ENCODE measurements at places on chromosomes 1 and 21.

DNA sequence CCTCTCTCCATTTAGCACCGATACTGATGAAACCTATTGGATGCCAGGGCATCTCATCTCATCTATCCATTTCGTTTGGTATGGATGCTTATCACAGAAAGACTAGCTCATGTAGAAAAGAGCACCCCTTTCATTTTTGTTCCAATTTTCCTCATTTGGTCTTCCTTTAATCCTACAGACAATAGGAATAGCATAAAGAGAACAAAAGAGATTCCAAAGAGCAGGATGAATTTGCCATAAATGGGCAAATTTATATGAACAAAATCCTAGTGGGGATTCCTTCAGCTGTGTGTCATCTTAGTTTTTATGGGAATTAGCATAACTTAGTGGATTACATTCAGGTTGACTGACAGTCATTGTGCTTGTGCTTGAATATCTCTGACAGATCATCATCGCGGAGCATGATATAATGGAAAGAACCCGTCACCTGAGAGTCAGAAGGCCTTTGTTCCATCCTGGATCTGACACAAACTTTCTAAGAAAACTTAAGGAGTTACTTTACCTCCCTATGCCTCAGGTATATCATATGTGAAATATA lies 777.5 kb upstream of the ADGRL2 start:
- no peak for DNase-seq

DNA sequence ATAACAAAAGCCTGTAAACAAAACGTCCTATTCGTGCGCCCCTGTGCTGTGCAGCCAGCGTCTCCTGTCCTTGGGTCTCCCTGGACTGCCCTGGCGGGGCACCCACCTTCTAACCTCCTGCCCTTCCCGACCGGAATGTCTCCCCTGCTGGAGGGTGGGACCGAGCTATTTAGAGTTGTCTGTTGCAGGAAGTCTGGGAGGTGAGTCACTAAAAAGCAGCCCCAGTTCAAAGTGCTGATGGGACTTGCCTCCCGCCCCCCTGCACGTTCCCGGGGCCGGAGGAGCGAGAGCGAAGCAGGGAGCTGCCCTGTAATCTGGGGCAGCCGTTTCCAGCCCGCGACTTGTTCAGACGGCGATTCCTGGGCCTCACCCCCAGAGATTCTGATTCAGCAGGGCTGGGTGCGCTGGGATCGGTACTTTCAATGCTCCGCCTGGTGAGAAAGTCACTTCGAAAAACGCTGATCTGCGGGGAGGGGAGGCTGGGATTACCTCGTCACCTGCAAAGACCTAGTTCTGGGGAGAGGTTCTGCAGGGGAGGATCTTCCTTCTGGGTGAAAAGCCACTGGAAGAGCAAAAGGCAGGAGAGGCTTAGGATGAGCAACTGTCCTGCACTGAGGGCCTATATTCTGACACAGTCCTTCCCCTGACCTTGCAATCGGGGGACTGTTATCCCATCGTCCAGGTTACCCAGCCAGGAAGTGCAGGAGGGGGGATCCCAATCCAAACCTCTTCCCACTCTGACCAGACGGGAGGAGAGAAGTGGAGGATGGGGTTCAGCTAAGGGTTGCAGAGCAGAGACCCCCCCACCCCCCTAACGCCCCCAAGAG lies 1.2 kb upstream of the DHRS3 start:
- DNase-seq: no peak

GRCh38 chr21:35485364-35485763 lies 436.3 kb upstream of the RUNX1 start:
- no peak for DNase-seq

- no peak for DNase-seq
Measured at GRCh38 chr1:46364612-46365011, 24.0 kb downstream of the NSUN4 start.

DNA sequence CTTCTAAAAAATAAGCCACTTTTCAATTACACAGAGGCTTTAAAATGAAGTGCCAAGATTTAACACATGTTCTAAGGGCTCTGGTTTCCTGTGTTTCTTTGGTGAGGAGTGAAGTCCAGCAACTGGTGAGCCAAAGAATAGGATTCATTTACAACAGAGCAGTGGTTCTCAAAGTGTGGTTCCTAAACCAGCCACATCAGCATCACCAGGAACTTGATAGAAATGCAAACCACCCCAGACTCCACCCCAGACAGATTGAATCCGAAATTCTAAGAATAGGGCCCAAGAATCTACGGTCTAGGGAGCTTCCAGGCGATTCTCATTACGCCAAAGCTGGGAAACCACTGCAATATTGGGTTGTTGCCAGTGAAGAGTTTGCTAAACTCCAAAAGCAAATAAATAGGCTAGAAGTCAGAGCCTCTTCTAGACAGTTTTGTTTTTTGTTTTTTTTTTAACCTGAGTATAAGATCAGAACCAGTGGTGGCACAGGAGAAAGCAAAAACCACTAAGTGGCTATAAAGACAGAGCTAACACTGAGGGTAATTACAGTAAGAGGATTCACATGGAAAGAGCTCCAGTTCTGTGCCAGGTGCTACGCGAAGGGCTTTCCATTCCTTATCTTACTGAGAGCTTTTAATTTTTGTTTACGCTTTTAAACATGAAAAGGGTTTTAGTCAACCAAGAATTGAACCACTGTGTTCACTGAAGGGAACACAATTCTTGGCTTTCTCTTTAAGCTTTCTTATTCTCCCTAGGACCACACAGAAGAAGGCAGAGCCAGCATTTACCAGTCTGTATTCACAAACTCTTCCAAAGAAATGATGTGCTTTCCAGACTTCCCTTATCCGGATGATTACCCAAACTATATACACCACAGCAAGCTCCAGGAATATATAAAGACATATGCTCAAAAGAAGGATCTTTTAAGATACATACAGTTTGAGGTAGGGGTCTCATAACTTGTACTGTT lies 42.4 kb upstream of the FMO2 start:
- DNase-seq: no peak

GRCh38 chr1:37672136-37672870 lies 20.0 kb upstream of the CDCA8 start:
- no peak for DNase-seq

- no peak for DNase-seq
Measured at GRCh38 chr1:222009105-222009730, 267.3 kb upstream of the DUSP10 start.

DNA sequence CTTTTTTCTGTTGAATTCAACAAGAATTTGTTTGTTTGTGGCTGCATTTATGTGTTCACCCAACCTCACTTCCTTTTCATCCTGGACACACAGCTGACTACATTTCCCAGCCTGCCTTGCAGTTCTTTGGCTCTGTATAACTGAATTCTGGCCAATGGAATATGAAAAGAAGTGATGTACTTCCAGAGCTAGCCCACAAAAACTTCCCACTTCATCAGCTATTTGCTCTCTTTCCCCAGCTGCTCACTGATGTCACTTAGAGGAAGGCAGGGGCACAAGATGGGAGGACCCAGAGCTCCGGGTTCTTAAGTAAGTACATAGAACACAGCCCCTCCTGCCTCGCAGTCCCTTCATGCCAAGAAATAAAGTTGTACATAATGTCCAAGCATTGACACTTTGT lies 235.0 kb upstream of the FGGY start:
- DNase-seq: no peak

DNA sequence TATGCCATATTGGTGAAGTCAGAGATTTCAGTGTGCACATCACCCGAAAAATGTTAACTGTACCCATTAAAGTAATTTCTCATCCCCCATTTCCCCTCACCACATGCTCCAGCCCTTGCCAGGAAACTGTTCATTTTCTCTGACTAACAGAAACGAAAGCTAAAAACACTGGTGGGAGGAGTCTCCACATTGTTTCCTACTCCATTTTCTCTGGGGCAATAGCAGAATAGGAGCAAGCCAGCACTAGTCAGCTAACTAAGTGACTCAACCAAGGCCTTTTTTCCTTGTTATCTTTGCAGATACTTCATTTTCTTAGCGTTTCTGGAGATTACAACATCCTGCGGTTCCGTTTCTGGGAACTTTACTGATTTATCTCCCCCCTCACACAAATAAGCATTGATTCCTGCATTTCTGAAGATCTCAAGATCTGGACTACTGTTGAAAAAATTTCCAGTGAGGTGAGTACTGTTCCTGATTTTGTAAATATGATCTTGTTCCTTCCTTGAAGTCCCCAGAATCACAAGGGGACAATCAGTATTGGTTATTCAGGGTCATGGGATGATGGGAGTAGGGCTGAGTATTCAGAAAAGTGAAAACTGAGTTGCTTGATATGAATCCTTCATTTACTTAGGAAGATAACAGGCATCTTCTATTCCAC lies at the start of gene IFI16:
Gene IFI16 (plus strand): TSS at position 204 of the 658 bp plus-strand sequence. CDS start 4,774 bp downstream, outside the sequence.
- peak; percentile 50 for DNase-seq

- DNase-seq: no peak
Measured at GRCh38 chr1:1264868-1265272, 8.8 kb downstream of the UBE2J2 start.

- no peak for DNase-seq
Measured at GRCh38 chr1:55594701-55595100, 379.5 kb upstream of the USP24 start.

GRCh38 chr1:185594786-185595410 lies 139.3 kb upstream of the HMCN1 start:
- no peak for DNase-seq

DNA sequence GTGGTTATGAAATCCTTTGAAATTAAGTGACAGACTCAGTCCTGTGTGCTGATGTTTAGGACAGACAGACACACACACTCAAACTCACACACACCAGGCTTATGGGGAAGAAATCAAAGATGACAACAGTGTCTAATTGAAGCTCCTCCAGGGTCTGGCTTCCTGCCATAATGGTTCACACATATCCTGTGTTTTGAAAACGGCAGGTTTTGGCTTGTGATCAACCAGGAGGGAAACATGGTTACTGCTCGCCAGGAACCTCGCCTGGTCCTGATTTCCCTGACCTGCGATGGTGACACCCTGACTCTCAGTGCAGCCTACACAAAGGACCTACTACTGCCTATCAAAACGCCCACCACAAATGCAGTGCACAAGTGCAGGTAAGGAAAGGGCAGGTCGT lies 4.6 kb downstream of the MTARC1 start:
- DNase-seq: no peak

DNA sequence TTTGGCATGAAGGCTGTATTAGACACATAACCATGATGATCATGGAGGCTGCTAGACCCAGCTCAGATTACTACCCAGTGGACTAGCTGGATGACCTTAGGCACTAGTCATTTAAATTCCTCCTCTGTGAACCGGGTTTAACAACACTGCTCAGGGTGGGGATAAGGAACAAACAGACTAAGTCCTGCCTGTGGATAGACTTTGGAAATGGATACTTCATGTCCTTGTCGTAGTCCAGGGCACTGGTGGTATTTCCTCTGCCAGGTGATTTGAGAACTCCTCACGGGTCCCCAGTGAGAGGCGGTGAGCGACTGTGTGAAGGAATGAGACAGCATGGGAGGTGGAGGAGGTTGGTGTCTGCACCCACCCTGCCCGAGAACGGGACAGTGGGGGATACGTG lies 72.9 kb upstream of the SELENON start:
- DNase-seq: no peak

DNA sequence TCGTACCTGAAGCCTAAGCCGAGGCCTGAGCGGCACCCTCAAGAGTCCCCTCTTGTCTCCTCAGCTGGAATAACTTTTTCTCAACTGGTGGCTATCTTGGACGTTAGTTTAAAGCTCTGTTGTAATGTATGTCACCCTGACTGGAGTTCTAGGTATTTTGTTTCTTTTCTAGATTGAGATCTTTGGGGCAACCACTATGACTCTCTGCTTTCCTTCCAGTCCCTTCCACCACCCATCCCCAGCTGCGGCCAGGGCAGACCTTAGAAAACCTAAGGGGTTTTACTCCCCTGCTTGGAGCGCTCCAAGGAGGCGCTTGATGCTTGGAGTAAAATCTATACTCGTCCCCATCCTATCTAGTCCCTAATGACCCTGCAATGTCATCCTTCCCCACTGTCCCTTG lies 74.6 kb upstream of the MRPS6 start:
- no peak for DNase-seq

- DNase-seq: no peak
Measured at GRCh38 chr1:240004086-240004749, 87.5 kb upstream of the FMN2 start.

DNA sequence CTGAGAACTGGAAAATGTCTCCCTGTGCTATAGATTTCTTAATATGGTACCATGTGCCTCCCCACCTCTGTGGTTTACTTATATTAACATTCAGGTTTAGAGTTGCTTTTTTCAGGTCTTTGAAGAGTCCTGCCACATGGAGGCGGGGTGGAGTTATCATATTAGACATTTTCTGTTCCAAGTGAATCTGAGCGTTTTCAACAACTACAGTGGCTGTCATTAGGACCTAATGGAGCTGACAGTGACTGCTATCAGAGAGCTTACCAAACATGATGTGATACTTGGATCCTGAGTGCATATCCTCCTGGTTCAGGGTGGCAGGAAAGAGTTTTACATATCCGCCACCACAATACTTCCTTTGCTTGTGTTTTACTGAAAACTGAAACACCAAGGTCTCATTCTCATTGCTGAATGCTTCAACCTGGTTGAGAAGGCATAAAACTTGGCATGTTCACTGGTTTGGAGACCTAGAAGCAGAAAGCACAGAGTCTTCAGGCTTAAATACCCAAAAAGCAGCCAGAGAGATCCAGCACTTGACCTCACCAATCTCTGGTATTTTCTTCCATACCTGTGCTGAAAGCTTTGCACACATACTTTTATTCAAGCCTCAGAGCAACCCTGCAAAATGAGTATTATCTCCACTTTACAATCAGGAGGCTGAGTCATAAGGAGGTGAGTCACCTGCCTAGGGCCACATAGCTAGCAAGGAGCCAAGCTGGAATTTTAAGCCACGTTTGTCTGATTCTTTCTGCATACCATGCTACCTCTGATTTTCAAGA lies 47.4 kb upstream of the OSBPL9 start:
- no peak for DNase-seq

DNA sequence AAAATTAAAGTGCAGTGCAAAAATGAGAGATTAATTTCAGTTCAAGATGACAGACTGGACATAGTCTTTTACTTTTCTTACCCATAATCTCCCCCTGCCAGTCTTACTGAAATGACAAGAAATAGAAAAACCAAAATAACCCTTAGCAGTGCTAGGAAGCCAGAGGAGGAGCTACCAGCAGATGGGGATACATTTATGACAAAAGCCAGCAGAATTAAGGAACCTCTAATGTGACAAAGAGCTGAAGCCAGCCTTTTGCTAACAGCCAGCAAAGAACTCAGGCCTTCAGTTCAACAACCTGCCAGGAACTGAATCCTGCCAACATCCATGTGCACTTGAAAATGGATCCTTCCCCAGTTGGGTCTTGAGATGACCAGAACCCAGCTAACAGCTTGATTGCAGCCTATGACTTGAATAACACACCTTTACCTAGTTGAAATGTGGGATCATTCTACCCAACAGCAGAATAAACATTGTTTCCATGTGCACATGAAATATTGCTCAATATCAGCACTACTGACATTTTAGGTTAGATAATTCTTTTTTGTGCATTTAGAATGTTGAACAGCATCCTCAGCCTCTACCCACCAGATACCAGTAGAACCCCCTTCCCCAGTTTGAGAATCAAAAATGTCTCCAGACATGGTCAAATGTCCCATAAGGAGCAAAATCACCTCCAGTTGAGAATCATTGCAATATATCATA lies 7.9 kb upstream of the TRAF5 start:
- DNase-seq: no peak
